ENCODE measurements at places on chromosomes 6 and 20.

DNA sequence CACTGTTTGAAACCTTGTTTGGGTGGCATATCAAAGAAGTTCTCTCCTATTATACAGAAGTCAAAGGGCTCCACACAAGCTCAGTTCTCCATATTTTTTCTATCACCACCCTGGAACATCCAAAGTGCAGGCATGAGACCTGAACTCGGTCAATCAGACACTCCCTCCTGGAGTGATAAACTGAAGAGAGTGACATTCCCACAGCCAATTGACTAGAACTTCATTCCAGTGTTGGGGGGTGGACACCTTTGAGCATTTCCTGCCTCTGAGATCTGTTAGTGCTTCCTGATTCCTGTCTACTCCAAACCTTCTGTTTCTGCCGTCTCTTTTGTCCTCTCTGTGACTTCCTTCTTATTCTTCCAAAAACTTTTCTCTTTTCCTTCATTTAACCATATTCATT is 220.7 kb upstream of the NOX3 start:
- ATAC-seq: no peak

GRCh38 chr6:11185204-11185842 is 47.1 kb downstream of the NEDD9 start:
- no peak for ATAC-seq

- ATAC-seq: no peak
Observed at GRCh38 chr6:16190214-16190613, 48.2 kb upstream of the GMPR start.

GRCh38 chr6:163444077-163444476 is 29.6 kb downstream of the QKI start:
- ATAC-seq: no peak

DNA sequence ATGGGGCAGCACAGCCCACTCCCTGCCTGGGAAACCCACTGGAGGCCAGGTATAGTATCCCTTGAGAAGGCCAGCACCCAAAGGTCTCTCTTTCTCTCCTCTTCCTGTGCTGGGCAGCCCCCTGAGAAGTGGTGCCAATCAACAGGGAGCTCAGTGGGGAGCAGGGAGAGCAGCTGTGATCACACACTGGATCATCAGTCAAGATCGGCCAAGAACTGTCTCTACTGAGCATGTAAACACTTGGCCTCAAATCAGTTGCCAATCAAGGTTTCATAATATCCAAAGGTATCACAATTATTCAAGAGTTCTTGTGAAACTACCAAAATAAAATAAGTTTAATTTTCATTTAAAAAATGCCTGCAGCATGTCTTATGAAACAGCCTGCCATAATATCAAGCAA is 18.8 kb downstream of the MRPL14 start:
- ATAC-seq: no peak

DNA sequence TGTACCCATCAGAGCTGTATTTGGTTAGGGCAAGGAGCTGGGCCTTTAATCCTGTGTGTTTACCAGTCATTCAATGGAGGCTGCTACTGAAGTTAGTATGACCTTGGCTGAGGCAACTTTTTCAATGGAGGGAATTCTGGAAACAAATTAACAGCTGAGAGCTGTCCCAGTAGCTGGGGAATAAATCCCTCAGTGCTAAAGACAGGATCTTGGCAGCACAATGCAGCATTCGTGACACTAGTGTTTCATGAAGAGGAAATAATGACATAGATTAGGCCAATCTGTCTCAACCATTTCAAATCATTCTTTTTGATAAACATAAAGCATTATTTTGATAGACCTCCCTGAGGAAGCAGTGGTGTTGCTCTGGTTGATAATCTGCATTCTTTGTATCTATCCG is 42.9 kb downstream of the GRM1 start:
- ATAC-seq: no peak

GRCh38 chr6:166714187-166714510 is 87.1 kb upstream of the RPS6KA2 start:
- ATAC-seq: no peak

GRCh38 chr6:134875367-134875766 is 74.5 kb downstream of the ALDH8A1 start:
- no peak for ATAC-seq

- ATAC-seq: no peak
Observed at GRCh38 chr6:89768324-89768723, 51.3 kb downstream of the MDN1 start.

GRCh38 chr6:167210375-167211294 is 52.9 kb upstream of the GPR31 start:
- ATAC-seq: no peak

GRCh38 chr6:157075549-157076450 is 247.5 kb downstream of the TMEM242 start:
- ATAC-seq: peak; percentile 94

Measured in activated T-helper 17 cell treated with anti-CD3 and anti-CD28 coated beads, Interleukin-2, amount 50 U/mL, for 72 hours (primary cell).